ENCODE measurements at places on chromosomes 2 and 18. TPM values are rescaled to one million over a fixed set of nuclear protein-coding genes. Genes with fewer than 3 reads are reported as not detected.

TMEM37 gene
- total RNA-seq: 3.2 TPM

DNA sequence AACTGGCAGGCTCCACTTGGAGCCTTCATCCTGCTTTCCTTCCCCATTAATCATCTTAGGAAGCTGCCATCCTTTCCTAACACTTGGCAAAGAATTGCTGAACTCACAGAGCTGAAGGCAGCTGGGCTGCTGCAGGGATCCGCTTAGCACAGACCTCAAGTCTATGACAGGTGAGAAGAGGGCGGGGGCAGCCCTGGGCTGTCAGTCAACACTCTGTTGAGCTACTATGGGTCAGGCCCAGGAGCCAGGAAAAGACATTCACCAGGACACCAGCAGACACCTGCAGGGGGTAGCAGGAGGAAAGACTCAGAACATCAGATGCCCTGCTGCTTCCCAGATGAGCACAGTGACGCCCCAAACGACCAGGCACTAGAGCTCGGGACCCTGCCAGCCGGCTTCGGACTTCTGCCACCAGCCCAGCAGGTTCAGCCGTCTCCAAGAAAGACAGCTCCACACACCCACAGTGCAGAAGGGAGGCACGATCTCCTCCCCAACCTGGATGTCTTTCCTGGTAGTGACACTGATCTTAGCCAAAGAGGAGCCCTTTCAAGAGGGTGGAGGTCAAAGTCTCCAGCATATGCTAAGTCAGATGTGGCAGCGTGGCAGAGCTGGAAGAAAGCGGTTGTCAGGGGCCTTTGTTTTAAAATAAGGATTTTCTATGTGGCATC lies 55.2 kb downstream of the SNORC start:
- no peaks in the 10 kb centered on the region for H3K36me3 ChIP-seq
- DNase-seq: no peak
- H3K4me3 ChIP-seq: no peak overlapping the region
- H3K4me1 ChIP-seq: peaks cover 26% of the 10 kb centered on the region

DNA sequence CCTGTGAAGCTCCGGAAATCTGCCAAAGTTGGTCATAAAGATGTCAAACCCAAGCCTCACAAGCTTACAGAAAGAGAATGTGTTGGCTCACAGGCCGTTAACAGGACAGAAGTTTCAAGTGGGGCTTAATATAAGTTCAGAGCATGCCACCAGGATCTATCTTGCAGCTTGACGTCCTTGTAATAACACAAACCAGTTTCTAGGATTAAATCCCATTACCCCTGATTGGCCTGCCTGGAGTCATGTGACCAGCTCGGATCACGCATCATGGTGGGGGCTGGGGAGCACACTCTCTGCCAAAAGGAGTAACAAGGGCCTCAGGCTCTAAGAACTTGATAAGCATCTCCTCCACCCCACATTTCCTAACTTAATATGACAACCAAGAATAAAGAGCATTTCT lies 38.9 kb upstream of the SCG2 start:
- H3K27ac ChIP-seq: no peak overlapping the region
- H3K36me3 ChIP-seq: no peaks in the 10 kb centered on the region
- no peak for DNase-seq
- H3K27me3 ChIP-seq: no peaks in the 10 kb centered on the region
- H3K4me3 ChIP-seq: no peak overlapping the region
- no peaks in the 10 kb centered on the region for H3K4me1 ChIP-seq

GRCh38 chr2:96247009-96247408 lies 18.8 kb downstream of the TMEM127 start:
- H3K4me1 ChIP-seq: peaks cover 28% of the 10 kb centered on the region
- no peaks in the 10 kb centered on the region for H3K27me3 ChIP-seq
- no peak overlapping the region for H3K4me3 ChIP-seq
- DNase-seq: no peak
- H3K36me3 ChIP-seq: no peaks in the 10 kb centered on the region

FOXI3 gene
- not detected for total RNA-seq

- DNase-seq: no peak
- no peaks in the 10 kb centered on the region for H3K27me3 ChIP-seq
- peaks cover 42% of the 10 kb centered on the region for H3K4me1 ChIP-seq
- H3K4me3 ChIP-seq: peak overlapping the region; percentile 70
Measured at GRCh38 chr2:101003278-101003775, 1.2 kb downstream of the RPL31 start.

LCT gene
- not detected for total RNA-seq

- H3K4me3 ChIP-seq: no peak overlapping the region
- H3K4me1 ChIP-seq: no peaks in the 10 kb centered on the region
- H3K27me3 ChIP-seq: no peaks in the 10 kb centered on the region
- H3K36me3 ChIP-seq: no peaks in the 10 kb centered on the region
- H3K27ac ChIP-seq: no peak overlapping the region
Measured at GRCh38 chr2:19496646-19497045, 138.2 kb upstream of the OSR1 start.

GRCh38 chr18:68178921-68179320 lies 536.0 kb downstream of the TMX3 start:
- H3K4me3 ChIP-seq: no peak overlapping the region
- no peak overlapping the region for H3K27ac ChIP-seq
- no peak for DNase-seq
- H3K36me3 ChIP-seq: no peaks in the 10 kb centered on the region
- H3K4me1 ChIP-seq: no peaks in the 10 kb centered on the region

GRCh38 chr18:681985-682384 lies 24.5 kb downstream of the TYMS start:
- DNase-seq: no peak
- no peaks in the 10 kb centered on the region for H3K27me3 ChIP-seq
- no peak overlapping the region for H3K27ac ChIP-seq
- H3K4me1 ChIP-seq: no peaks in the 10 kb centered on the region

DNA sequence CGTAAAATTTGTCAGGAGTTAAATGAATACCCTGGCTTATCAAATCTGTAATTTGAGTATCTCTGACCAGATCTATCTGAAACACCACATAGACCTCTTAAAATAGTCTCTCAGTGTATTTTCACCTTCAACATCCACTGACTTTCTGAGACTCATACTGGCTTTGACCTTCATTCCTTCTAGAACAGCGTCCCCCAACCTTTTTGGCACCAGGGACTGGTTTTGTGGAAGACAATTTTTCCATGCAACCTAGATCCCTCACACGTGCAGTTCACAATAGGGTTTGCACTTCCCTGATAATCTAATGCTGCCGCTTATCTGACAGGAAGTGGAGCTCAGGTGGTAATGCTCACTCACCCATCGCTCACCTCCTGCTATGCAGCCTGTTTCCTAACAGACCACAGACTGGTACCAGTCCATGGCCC lies 3.2 kb downstream of the NBAS start:
- peaks cover 28% of the 10 kb centered on the region for H3K4me1 ChIP-seq
- no peak for DNase-seq

DNA sequence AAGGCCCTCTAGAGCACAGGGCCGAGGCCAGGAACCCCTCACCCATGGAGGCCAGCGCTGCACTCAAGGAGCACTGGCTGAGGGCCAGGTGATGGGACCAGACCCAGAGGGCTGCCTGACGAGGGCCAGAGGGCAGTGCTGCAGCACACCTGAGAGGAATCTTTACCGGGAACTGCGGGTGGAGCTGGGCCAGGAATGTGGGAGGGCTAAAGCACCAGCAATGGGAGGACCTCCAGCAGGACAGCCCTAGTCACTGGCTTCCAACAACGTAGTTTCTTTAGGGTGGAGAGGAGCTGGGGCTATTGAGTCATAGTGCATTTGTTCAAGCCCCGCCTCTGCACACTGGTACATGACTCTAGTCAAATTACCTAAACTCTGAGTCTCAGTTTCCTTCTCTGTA lies 143.4 kb downstream of the TMEM17 start:
- H3K36me3 ChIP-seq: no peaks in the 10 kb centered on the region
- no peak overlapping the region for H3K27ac ChIP-seq

- H3K27me3 ChIP-seq: no peaks in the 10 kb centered on the region
- H3K4me1 ChIP-seq: no peaks in the 10 kb centered on the region
- no peak overlapping the region for H3K27ac ChIP-seq
- no peak overlapping the region for H3K4me3 ChIP-seq
- no peak for DNase-seq
Measured at GRCh38 chr2:154195644-154196195, 324.0 kb downstream of the GALNT13 start.

- no peak overlapping the region for H3K27ac ChIP-seq
- peaks cover 16% of the 10 kb centered on the region for H3K4me1 ChIP-seq
- H3K36me3 ChIP-seq: peaks cover 28% of the 10 kb centered on the region
- H3K4me3 ChIP-seq: no peak overlapping the region
- no peaks in the 10 kb centered on the region for H3K27me3 ChIP-seq
Measured at GRCh38 chr2:86750240-86750839, 30.2 kb downstream of the RMND5A start.

DNA sequence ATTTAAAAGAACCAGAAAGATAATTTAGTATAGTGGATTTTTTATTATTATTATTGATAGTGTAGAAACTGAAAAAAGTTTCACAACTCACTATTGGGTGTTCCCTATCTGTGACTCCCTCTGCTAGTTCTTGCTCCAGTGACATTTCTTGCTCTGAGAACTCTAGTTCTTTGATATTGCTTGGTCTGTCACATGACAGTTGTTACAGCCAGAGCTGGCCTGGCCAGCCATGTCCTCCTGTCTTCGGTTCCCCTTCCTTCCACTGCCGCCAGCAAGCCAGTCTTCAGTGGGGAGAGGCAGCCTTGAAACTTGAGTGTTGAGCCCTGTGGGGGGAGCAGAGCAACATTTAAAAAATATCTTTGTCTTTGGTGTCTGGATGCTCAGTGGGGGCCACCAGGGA lies 7.6 kb upstream of the THOC1 start:
- no peaks in the 10 kb centered on the region for H3K27me3 ChIP-seq
- no peaks in the 10 kb centered on the region for H3K36me3 ChIP-seq
- DNase-seq: no peak
- no peaks in the 10 kb centered on the region for H3K4me1 ChIP-seq

DNA sequence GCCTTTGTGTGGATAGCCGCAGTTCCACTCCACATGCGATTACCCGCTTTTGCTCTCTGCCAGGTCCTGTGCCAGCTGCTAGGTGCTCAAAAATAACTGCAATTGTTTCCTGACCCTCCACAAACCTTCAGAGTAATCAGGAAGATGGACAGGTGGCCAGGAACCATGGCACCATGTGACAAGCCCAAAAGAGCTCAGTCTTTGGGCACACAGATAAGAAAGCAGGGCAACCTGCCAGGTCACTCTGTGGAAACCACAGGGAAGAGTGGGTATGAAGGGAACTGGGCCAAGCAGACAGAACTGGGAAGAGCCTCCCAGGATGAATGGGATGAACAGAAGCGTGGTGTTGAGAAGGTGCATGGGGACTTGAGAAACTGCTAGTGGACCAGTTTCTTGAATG lies 79.4 kb upstream of the AGAP1 start:
- no peaks in the 10 kb centered on the region for H3K36me3 ChIP-seq
- H3K4me3 ChIP-seq: no peak overlapping the region
- H3K27me3 ChIP-seq: no peaks in the 10 kb centered on the region
- no peaks in the 10 kb centered on the region for H3K4me1 ChIP-seq
- no peak overlapping the region for H3K27ac ChIP-seq

DNA sequence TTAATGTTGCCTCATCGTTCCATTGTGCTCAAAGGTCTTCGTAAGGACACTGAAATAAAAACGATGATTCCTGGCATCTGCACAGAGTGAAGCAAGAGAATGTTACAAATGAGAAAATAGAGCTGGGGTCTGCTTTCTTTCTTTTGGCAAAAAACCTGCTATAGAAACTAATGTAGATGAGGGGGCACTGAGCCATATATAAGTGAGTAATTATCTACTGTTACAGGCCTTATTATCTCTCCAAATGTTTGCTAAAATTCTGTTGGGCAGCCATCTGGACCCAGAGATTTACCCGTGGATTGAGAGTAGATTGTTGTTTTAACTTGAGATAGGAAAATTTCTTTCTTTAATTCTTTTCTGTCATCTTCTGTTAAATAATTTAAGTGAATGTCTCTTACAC lies 472.5 kb upstream of the PIK3C3 start:
- H3K27me3 ChIP-seq: no peaks in the 10 kb centered on the region
- no peak overlapping the region for H3K4me3 ChIP-seq
- no peaks in the 10 kb centered on the region for H3K4me1 ChIP-seq

THOC1 gene
- total RNA-seq: 47.9 TPM

DNA sequence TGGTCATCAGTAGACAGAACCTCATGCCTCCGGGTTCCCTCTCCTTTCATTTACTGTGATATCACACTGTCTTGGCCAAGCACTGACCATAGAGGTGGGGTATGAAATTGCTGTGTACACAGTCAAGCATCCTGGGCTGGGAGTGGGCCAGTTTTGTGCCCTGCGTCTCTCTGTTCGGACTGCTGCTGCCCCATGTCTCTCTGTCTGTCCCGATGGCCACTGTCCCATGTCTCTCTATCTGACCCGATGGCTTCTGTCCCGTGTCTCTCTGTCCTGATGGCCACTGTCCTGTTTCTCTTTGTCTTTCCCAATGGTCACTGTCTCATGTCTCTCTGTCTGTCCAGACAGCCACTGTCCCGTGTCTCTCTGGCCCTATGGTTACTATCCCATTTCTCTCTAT lies 164.9 kb downstream of the ARL4C start:
- no peak overlapping the region for H3K4me3 ChIP-seq
- no peak for DNase-seq
- H3K27ac ChIP-seq: no peak overlapping the region
- H3K36me3 ChIP-seq: no peaks in the 10 kb centered on the region
- H3K4me1 ChIP-seq: peaks cover 24% of the 10 kb centered on the region

GRCh38 chr18:55658598-55658997 lies 70.6 kb upstream of the TCF4 start:
- no peak overlapping the region for H3K4me3 ChIP-seq
- no peaks in the 10 kb centered on the region for H3K27me3 ChIP-seq
- H3K4me1 ChIP-seq: no peaks in the 10 kb centered on the region
- no peak overlapping the region for H3K27ac ChIP-seq
- no peaks in the 10 kb centered on the region for H3K36me3 ChIP-seq

TFPI gene
- 68.8 TPM for total RNA-seq

GRCh38 chr18:22467760-22468553 lies 50.2 kb upstream of the CTAGE1 start:
- no peak overlapping the region for H3K4me3 ChIP-seq
- no peaks in the 10 kb centered on the region for H3K36me3 ChIP-seq
- DNase-seq: no peak
- peaks cover 27% of the 10 kb centered on the region for H3K4me1 ChIP-seq

DNA sequence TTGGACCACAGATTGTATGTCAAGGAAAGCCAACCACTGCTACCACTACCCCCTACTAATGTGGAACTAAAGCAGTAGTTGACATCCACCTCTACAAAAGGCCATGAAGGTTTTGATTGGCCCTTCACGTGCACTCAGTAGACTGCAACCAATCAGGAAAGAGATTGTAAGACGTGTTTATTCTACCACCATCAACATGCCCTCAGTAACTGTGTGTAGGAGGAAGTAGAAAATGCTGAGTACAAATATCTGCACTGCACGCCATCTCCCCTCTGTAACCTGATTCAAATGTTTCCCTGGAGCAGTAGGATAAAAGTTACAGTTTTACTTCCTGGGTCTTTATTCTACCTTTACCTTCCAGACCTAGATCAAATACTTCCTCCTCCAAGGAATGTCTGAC lies 2.9 kb upstream of the CASP10 start:
- no peak for DNase-seq
- H3K36me3 ChIP-seq: no peaks in the 10 kb centered on the region
- peaks cover 17% of the 10 kb centered on the region for H3K4me1 ChIP-seq
- no peak overlapping the region for H3K27ac ChIP-seq
- no peaks in the 10 kb centered on the region for H3K27me3 ChIP-seq
- H3K4me3 ChIP-seq: no peak overlapping the region

GRCh38 chr2:224952936-224953657 lies 89.2 kb downstream of the DOCK10 start:
- H3K27me3 ChIP-seq: no peaks in the 10 kb centered on the region
- H3K4me1 ChIP-seq: peaks cover 36% of the 10 kb centered on the region
- no peak overlapping the region for H3K4me3 ChIP-seq
